ENCODE measurements at places on chromosomes 16 and 17.
A peak's percentile ranks its signal among the peaks of the same experiment; 100 is the strongest.

DNA sequence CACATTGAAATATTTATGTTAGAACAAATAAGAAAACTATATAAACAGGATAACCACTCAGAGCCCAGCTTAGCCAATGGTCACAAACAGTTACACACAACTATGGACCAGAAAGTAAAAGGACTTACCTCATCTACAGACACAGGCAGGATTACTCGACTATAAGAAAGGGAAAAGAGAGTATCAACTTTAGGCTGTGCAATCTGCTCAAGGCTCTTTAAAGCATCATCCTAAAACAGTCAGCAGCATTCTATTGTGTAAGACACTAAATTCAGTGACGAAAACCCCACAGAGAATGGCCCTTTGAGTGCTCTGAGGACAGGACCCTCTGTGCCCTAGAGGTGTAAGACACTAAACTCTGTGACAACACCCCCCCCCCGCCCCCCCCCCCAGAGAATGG is 4.2 kb downstream of the PITPNA start:
- DNase-seq, result no peak

DNA sequence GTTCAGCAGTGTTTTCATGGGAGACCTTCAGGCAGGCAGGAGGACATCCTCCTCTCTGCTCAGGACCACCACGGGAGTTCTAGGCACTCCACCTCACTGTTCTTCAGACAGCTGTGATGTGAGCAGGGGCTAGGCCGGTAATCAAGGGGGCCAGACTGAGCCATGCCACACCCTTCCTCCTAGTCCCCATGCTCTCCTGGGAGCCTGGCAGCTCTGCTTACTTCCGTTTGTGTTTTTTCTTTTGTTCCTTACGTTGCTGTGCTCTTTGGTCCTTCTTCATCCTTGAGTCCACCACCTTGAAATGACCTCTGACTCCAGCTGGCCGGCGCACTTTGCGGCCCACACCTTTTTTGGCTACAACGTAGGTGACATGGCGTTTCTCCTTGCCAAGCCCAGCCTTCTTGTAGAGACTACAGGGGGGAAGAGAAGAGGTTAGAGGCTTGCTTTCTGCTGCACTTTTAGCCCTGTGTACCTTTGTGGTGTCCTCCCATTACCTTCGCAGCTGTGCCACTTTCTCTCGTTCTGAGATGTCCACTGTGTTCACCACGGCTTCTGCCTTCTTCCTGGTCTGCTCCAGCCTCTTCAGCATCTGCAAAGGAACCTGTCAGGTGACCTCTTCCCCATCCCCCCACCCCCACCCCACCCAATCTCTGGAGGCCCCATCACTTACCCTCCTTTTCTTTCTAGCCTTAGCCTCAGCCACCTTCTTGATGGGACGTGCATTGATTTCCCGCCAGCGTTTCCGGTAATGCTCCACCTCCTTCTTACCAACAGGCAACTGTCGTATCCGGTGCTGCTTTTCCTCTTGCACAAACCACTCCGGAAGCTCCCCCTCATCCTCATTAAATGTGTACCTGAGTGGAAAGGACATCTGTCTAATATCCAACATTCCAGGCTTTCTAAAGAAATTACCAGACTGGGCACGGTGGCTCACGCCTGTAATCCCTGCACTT is 7.4 kb upstream of the PSMC5 start:
- no peak for DNase-seq

GRCh38 chr16:60060731-60061130 is 1326.6 kb upstream of the GOT2 start:
- DNase-seq, result no peak

DNA sequence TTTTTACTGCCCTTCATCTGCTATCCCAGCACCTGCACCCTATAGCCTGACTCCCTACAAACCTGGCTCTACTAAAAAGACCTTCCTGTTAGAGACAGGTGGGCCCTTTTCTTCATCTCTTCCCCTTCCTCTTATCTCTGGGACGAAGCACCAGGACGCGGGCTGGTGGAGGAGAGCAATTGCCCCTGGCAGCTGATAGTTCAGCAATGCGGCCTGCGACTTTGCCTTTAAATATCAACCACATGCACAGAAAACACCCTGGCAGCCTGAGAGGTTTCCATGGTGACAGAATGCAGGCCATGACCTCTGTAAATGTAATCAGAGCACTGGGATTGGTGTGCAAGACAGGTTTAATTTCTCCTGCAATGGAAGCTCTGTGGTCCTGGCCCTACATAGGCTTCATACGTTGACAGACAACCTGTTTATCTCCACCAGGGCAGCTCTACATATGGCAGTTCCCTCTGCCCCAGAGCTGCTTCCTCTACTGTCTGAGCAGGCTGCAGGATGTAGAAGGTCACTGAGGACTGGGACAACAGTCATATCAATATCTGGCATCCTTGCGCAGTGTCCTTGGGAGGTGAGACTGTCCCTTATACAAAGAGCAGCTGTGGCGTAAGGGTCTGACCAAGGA is 10.0 kb upstream of the SKAP1 start:
- DNase-seq, result no peak

DNA sequence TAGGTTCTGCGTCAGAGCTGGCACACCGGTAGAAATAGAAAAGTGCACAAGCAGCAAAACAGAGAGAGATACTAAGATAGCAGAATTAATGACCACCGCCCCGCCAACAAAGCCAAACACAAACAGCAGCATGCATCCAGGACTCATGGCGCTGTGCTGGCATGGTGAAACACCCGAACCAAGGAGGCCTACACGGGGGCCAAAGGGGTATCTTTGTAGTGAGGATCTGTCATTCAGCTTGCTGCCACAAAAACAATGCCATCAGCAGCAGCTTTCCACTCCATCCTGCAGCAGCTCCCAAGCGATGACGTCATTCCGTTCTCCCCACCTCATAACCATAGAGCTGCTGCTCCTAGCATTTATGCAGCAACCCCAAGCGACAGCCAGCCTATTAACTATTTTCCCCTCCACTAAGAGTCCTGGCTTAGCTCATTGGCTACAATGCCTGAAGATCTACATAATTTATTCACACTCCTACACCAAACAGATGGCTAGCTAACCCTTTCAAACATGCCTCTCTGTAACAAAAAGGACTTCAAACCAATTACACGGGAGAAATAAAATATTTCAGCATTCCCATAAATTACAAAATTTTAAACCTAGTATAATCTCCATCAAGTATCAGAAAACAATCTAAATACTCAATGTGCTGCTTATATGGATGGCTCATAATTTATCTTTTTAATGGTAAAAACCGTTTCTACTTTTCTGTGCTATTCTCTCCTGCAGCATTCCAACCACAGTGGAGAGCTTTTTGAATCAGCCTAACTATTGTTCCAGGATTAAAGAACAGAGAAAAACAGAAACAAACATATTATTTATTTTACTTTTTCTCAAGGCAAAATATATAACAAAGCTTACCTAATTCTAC is 73.9 kb downstream of the SPAG9 start:
- peak; percentile 28 for DNase-seq

GRCh38 chr17:55577687-55578086 is 66.4 kb upstream of the SMIM36 start:
- DNase-seq, result peak; percentile 21

DNA sequence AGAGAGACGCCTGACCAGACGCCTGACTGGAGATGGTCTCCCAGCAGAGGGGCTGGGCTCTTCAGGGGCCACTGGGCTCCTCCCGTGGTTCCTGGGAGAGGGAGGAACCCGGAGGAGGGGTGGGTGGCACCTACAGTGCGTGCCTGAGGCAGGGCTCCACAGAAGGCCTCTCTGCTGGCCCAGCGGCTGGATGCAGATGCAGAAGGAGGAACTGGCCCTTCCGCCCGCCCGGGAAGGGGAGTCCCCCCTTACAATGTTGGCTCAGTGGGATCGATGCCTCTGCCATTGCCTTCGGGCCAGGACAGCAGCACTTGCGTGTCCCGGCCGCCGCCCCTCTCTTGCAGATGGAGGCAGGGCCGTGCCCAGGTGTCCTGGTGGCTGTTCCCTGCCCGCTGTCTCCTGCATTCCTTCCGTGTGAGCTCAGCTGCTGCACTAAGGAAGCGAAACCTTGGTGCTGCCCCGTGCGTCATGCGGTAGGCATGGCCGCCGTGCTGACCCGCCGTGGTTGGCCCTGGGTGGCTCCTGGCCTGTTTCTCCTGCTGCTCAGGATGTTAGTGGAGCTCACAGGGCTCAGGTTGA is 15.1 kb downstream of the BAIAP2 start:
- DNase-seq, result peak; percentile 97

DNA sequence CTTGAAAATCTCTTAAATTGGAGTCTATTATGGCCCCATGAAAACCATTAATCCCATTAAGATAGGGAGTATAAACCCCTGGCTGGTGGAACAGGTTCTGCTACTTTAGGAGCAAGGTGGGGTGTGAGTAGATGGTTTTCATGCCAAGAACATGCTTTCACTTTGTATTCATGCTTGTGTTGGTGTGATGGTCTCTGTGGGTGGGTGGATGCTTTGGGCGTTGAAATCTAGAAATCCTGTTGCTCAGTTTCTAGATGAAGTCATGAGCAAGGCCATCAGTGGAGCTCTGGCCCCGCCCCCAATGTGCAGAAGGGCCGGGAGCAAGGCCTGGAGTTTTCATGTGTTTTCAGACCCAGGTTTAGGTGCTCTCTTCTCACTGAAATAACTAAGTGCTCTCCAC is 20.1 kb downstream of the PLD6 start:
- no peak for DNase-seq

DNA sequence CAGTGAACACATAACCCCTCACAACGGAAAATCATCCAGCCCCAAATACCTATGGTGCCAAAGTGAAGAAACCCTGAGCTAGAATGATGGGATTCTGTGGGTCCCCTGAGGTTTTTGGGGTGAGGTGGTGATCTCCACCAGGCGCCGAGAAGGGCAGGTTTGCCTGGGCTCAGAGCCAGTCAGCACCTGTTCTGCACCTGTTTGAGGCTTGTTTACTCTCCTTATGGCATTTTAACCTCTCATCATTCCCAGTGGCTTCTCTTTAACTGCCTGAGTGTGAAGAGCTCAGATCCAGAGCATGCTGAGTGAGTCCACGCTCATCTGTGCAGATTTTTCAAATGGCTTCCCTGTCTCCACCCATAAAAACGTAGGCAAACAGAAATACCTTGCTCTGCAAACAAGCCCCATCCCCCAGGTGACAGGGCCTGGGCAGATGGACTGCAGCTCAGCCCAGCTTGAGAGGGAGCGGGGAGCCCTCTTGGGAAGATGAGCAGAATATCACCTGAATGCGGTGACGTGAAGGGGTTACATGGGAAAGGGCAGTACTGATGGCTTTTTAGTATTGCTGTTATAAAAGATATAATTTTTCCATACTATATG is 40.1 kb upstream of the CLEC19A start:
- no peak for DNase-seq

- peak; percentile 63 for DNase-seq
Measured at GRCh38 chr17:65078441-65079160, 22.1 kb upstream of the GNA13 start.

GRCh38 chr16:89330177-89330856 is 112.8 kb downstream of the ZNF778 start:
- DNase-seq, result peak; percentile 84

DNA sequence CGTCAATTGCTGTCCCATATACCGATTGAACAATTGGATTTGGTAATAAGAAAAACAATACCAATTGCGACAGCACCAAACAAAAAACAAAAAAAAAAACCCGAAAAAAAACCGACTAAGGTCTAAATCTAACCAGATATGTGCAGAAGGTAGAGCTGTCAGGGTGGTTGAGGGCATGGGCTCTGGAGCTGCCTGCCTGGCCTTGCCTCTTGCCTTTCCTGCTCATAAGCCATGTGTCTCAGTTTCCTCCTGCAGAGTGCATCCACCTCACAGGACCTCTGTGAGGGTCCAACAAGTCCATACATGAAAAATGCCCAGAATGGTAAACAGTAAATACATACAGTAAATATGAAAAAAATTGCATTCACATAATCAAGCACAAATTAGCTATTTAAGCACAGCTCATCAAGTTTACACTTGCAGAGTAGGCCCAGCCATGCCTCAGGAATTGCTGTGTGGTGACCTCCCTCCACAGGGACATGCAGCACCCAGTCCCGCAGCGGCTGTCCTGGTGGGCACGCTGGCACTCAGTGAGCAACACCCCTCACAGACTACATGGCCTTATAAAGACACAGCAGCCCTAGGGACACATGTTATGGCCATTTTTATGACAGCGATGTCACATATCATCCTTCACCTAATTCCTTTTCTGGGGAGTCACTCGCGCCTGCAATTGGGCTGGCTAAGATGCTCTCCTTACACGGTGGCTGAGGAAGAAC is 17.9 kb downstream of the TBC1D28 start:
- DNase-seq, result no peak

GRCh38 chr16:17362946-17363345 is 107.8 kb downstream of the XYLT1 start:
- DNase-seq, result no peak

DNA sequence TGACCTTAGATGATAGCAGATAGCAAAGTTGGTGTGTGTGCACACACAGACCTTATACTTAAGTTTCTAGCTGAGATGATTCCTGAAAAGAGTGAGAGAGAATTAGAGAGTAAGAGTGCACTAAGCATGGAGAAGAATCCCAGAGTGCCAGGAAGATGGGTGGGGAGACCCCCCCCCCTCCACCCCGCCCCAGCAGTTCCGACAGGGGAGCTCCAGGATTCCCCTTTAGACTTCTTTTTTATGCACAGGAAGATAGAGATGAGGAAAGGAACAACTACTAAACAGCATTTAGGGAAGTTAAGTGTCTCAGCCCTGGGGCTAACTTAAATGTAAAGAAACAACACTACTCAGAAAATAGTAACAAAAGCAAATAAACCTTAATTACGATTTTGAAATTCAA is 878.0 kb upstream of the GOT2 start:
- no peak for DNase-seq

DNA sequence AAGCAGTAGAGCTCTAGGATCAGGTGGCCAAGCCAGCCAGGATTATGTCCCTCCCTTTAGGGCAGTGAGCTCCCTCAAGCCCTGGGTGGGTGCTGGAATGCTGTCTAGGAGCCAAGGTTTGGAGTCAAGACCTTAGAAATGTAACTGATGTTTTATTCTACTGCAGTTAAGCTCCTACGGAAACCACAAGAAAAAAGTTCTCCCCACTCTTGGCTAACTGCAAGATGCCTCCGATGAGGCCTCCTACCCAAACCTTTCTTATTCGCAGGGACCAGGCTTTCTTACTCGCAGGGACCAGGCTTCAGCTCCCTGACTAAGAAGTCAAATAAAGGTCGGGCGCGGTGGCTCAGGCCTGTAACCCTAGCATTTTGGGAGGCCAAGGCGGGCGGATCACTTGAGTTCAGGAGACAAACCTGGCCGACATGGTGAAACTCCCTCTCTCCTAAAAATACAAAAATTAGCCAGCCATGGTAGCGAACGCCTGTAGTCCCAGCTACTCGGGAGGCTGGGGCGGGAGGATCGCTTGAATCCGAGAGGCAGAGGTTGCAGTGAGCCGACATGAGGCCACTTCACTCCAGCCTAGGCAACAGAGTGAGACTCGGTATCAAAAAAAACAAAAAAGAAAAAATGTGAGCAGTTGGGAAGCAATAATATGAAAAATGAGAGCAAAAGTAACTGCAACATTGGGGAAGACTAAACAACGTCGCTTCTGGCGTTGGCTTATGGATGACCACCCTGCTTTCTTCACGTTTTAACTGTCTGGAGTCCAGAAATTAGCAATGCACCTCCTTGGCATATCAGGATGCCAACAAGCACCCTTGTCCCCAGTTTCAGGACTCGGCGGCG is 31.7 kb upstream of the ARL4D start:
- no peak for DNase-seq

Data from H54 (cell line).